Uterus (tissue), 4 donors: ENCODE measurements at places on chromosomes 2 and 18.

GRCh38 chr2:64250751-64251423, 106.7 kb upstream of the PELI1 start:
- no peak overlapping the region for H3K27ac ChIP-seq
- H3K27me3 ChIP-seq, result no peaks in the 10 kb centered on the region
- no peak overlapping the region for H3K4me3 ChIP-seq
- no peaks in the 10 kb centered on the region for H3K36me3 ChIP-seq
- no peak for DNase-seq
- no peaks in the 10 kb centered on the region for H3K4me1 ChIP-seq

GRCh38 chr2:227766373-227766883, 20.7 kb downstream of the SCYGR8 start:
- no peak overlapping the region for H3K27ac ChIP-seq
- H3K27me3 ChIP-seq, result no peaks in the 10 kb centered on the region
- H3K4me1 ChIP-seq, result no peaks in the 10 kb centered on the region
- DNase-seq, result peak; percentile 66

GRCh38 chr18:30387401-30387800, 655.1 kb downstream of the DSC3 start:
- no peak for DNase-seq
- H3K36me3 ChIP-seq, result no peaks in the 10 kb centered on the region
- no peak overlapping the region for H3K27ac ChIP-seq
- no peaks in the 10 kb centered on the region for H3K27me3 ChIP-seq

DNA sequence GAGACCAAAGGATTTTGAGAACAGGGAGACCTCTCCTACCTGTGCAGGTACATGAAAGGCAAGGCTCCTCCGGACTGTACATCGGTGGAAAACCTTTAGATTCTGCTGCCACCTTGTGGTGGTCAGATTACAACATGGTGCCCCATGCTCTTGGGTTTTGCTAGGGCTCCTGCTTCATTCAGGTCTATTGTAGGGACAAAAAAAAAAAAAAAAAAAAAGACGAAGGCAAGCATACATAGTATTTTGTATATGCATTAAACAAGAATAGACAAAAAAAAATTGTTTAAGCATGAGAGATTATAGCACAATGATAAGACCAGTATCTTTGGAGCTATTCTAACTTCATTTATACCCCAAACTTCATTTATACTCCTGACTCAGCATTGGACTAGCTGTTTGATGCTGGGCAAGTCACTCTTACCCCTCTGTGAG, 27.4 kb upstream of the SPR start:
- no peak overlapping the region for H3K4me3 ChIP-seq
- DNase-seq, result peak; percentile 31
- no peaks in the 10 kb centered on the region for H3K4me1 ChIP-seq
- no peaks in the 10 kb centered on the region for H3K27me3 ChIP-seq
- H3K36me3 ChIP-seq, result no peaks in the 10 kb centered on the region

DNA sequence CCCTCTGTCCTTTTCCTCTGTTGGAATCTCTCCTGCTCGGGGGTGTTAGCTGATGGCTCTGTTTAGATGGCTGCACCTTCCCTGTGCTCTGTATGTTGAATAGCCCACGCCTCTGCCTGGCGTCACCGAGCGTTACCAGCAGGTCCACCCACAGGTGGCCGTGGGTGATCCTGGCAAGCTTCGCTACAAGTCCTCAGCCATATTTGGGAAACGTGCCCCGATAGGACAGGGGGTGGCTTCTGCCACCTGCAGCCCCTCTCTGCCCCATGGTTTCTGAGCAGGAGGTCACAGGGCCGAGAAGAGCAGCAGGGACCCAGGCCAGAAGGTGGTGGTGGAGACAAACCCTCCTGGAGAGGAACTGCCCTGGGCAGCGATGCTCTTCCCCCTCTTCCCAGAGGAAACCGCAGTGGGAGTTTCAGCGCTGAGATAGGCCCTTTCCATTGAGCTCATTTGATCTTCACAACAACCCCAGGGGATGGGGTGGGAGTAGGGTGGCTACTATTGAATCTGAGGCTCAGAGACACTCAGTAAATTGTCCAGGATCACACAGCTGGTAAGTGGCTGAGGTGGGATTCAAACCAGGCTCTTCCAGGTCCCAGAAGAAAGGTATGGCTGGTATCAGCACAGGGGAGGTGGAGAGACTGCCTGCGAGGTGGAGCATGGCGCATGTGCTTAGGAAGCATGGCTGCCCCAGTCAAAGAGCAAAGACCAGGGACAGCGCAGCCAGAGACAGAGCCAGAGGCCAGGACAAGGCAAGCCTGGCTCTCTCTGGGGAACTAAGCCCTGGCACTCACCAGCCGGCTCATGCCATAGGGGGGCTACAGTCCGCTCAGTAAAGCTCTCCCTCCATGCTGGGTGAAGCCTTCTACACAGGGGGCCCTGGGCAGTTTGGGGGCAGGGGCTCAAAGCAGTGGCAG, 15.0 kb downstream of the NGEF start:
- no peaks in the 10 kb centered on the region for H3K4me1 ChIP-seq
- H3K4me3 ChIP-seq, result no peak overlapping the region
- no peaks in the 10 kb centered on the region for H3K27me3 ChIP-seq
- H3K36me3 ChIP-seq, result no peaks in the 10 kb centered on the region
- H3K27ac ChIP-seq, result no peak overlapping the region

- H3K4me3 ChIP-seq, result no peak overlapping the region
- H3K27me3 ChIP-seq, result no peaks in the 10 kb centered on the region
- H3K4me1 ChIP-seq, result peaks cover 5% of the 10 kb centered on the region
- H3K27ac ChIP-seq, result no peak overlapping the region
- no peaks in the 10 kb centered on the region for H3K36me3 ChIP-seq
Measured at GRCh38 chr18:58599106-58599505, 29.8 kb downstream of the ALPK2 start.

DNA sequence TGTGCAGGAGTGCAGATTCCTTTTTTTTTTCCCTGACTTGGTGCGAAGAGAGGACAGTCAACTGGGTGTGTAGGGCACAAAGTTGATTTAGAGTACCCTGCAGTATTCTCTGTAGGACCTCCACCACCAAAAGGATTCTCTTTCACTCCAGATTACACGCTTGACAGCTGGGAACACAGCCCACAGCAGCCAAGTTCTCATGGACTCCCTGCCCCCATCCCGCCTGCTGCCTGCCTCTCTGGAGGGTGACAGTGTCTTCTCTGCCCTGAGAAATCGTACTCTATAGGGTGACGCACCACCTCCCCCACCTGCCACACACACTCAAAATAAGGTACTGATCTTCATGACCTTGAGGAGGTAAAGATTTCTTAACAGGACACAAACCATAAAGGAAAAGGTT, 26.6 kb upstream of the IHH start:
- H3K4me3 ChIP-seq, result no peak overlapping the region
- no peaks in the 10 kb centered on the region for H3K27me3 ChIP-seq
- no peak for DNase-seq
- no peak overlapping the region for H3K27ac ChIP-seq
- no peaks in the 10 kb centered on the region for H3K36me3 ChIP-seq

DNA sequence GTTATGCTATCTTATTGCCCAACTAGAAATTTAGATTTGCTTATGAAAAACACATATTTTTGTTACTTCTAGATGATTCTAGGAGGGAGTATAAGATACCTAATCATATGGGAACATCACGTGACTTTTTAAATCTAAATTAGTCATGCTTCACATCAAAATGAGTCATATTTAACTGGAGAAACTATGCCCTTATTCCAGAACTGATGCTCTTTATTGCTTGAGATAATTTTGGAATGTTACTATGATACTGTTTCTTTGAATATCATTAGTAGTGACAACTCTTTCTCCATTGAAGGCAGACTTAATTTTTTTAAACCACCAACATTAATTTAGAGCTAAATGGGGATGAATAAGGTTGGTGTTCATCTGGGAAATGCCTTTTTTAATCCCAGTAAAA, 19.9 kb upstream of the ELAC1 start:
- H3K36me3 ChIP-seq, result no peaks in the 10 kb centered on the region
- H3K27ac ChIP-seq, result no peak overlapping the region
- no peaks in the 10 kb centered on the region for H3K27me3 ChIP-seq
- H3K4me3 ChIP-seq, result no peak overlapping the region
- no peak for DNase-seq

GRCh38 chr2:40466332-40466906, 14.5 kb upstream of the SLC8A1 start:
- H3K4me3 ChIP-seq, result no peak overlapping the region
- H3K27me3 ChIP-seq, result no peaks in the 10 kb centered on the region
- no peaks in the 10 kb centered on the region for H3K36me3 ChIP-seq
- no peaks in the 10 kb centered on the region for H3K4me1 ChIP-seq
- H3K27ac ChIP-seq, result no peak overlapping the region
- no peak for DNase-seq

GRCh38 chr2:190714958-190715357, 66.1 kb downstream of the NAB1 start:
- no peaks in the 10 kb centered on the region for H3K4me1 ChIP-seq
- no peak overlapping the region for H3K4me3 ChIP-seq
- no peaks in the 10 kb centered on the region for H3K27me3 ChIP-seq
- H3K27ac ChIP-seq, result no peak overlapping the region
- no peaks in the 10 kb centered on the region for H3K36me3 ChIP-seq
- DNase-seq, result no peak

DNA sequence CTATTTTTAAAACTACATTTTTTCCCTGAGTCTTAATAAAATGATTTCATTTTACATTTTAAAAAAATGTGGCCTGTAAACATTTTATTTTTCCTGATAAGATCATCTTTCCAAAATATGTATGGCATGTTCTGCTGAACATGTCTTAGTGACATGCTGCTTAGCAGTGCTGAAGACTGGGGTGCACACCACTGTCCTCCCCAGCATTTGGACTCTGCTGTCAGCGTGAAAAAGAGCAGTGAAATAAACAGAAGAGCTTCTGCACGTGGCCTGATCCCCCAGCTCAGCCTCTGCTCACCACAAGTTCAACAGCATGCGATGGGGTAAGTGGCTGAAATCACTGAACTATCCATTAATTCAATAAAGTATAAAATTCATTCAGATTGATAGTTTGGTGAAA, 81.6 kb upstream of the ZNF521 start:
- H3K4me3 ChIP-seq, result no peak overlapping the region
- no peaks in the 10 kb centered on the region for H3K4me1 ChIP-seq
- DNase-seq, result no peak
- no peak overlapping the region for H3K27ac ChIP-seq
- no peaks in the 10 kb centered on the region for H3K27me3 ChIP-seq

- no peaks in the 10 kb centered on the region for H3K27me3 ChIP-seq
- H3K4me3 ChIP-seq, result no peak overlapping the region
- no peaks in the 10 kb centered on the region for H3K36me3 ChIP-seq
- DNase-seq, result no peak
- H3K4me1 ChIP-seq, result no peaks in the 10 kb centered on the region
Measured at GRCh38 chr2:147174824-147175254, 670.0 kb upstream of the ACVR2A start.

GRCh38 chr2:152222975-152223637, 47.5 kb upstream of the STAM2 start:
- H3K4me3 ChIP-seq, result no peak overlapping the region
- H3K36me3 ChIP-seq, result no peaks in the 10 kb centered on the region
- H3K27me3 ChIP-seq, result no peaks in the 10 kb centered on the region
- peak; percentile 46 for DNase-seq
- no peaks in the 10 kb centered on the region for H3K4me1 ChIP-seq

DNA sequence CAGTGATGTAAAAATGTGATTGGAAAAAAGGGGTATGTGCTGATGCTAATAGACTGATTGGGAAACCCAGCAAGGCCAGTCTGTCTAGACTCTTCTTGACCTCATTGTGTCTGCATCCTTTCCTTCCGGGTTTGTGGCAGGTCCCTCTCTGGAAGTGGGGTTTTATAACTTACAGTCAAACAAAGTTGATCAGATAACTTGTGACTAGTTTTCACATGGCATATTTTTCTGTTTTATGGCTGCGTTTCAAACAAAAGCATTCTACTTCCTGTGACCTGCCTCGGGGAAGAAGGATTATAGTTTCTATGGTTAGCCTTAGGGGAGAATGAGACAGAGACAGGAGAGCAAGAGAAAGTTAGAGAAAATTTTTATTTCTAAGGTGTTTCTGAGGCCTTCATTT, 188.7 kb upstream of the HNMT start:
- H3K4me3 ChIP-seq, result no peak overlapping the region
- no peak for DNase-seq
- H3K4me1 ChIP-seq, result no peaks in the 10 kb centered on the region
- no peak overlapping the region for H3K27ac ChIP-seq
- no peaks in the 10 kb centered on the region for H3K36me3 ChIP-seq

GRCh38 chr18:390741-391478, 109.6 kb downstream of the COLEC12 start:
- no peaks in the 10 kb centered on the region for H3K36me3 ChIP-seq
- no peak overlapping the region for H3K27ac ChIP-seq
- H3K27me3 ChIP-seq, result no peaks in the 10 kb centered on the region
- H3K4me1 ChIP-seq, result no peaks in the 10 kb centered on the region
- no peak for DNase-seq

GRCh38 chr18:50606609-50607008, 46.7 kb downstream of the MAPK4 start:
- no peaks in the 10 kb centered on the region for H3K4me1 ChIP-seq
- no peaks in the 10 kb centered on the region for H3K27me3 ChIP-seq
- DNase-seq, result no peak
- H3K36me3 ChIP-seq, result no peaks in the 10 kb centered on the region

GRCh38 chr18:80105369-80106167, 3.5 kb upstream of the ADNP2 start:
- H3K4me1 ChIP-seq, result peaks cover 3% of the 10 kb centered on the region
- no peaks in the 10 kb centered on the region for H3K36me3 ChIP-seq
- H3K27me3 ChIP-seq, result no peaks in the 10 kb centered on the region
- no peak for DNase-seq
- no peak overlapping the region for H3K27ac ChIP-seq
- H3K4me3 ChIP-seq, result no peak overlapping the region

GRCh38 chr2:54728669-54729120, 5.2 kb downstream of the EML6 start:
- no peaks in the 10 kb centered on the region for H3K27me3 ChIP-seq
- H3K27ac ChIP-seq, result no peak overlapping the region
- H3K4me3 ChIP-seq, result no peak overlapping the region

DNA sequence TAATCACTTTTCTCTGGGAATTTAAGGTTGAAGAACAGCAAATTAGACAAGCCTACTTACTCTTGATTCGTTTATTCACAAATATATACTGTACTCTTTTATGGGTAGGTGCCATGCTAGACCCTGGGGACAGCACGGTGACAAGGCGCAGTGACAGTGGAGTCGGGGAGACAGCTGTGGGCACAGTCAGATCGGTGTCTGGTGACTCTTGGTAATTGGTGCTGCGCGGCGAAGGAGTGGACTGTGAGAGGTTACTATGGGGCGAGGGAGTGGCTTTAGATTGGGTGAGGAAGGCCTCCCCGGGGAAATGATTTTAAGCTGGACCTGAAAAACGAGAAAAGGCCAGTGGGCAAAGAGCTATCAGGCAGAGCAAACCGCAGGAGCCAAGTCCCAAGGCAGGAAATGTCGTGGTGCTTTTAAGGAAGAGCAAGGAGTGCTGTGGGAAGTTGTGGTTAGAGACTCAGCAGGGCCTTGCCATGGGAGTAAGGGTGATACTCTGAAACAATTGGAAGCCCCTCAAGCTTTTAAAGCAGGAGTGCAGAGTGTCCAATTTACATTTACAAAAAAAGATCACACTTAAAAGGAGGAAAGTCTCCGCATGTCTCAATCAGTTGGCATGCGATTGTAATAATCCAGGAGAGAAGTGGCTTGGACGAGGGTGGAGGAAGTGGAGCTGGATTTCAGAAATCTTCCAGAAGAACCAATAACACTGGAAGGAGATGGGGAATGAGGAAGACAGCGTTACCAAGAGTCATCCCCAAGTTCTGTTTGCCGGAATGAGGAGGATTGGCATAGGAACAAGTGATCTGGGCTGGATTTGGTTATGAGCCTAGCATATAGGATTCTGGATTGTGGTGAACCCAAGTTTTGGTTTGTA, 36.1 kb upstream of the TXNDC2 start:
- H3K4me3 ChIP-seq, result no peak overlapping the region
- H3K36me3 ChIP-seq, result no peaks in the 10 kb centered on the region
